Naive thymus-derived CD8-positive, alpha-beta T cell (primary cell): ENCODE measurements at places on chromosomes 6 and 20.

- no peak for DNase-seq
Observed at GRCh38 chr20:963795-964194, 38.3 kb downstream of the RSPO4 start.

- DNase-seq: no peak
Observed at GRCh38 chr6:132512342-132512637, 626 bp downstream of the STX7 start.

DNA sequence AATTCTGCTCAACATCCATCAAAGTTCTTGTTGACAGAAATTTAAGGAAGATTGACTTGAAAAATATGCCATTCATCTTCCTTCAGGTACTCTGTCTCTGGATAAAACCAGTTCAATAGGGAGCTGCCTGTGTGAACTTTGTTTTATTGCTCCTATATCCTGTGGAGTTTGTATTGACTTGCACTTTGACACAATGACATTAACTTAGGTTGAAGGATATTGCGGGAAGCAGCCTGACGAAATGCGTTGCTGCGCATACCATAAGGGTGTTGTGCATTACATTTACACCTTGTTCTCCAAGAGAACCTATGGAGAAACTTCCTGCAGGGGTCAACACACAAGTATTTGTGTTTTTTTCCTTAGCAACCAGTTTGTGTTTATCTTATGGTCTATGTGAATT lies 185.4 kb upstream of the GRIK2 start:
- no peak for DNase-seq

DNA sequence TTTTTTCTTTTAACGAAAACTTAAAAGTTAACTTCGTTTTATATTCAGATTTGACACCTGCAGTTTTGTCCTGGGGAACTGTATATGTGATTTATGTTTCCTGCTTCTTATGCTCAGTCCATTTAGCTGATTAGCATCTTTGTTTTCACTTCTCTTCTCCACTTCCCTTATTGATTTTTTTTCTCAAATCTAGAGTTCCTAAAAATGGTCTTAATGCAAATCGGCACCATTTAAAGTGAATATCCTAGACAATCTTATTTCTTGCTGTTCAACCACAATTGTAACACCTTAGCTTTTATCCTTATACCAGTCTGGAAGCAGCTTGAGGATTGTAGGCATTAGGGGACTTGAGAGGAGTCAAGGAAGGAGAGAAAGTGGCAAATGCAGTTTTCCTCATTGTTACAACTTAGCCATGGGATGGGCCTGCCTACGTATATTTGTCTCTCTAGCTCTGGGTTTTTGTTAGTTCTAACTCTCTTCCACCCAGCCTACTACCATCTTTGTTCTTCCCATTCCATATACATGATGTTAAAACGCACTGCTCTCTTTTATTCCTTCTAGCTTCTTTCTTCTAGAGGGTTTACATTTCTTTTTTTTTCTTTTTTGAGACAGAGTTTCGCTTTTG lies 8.5 kb downstream of the QRSL1 start:
- no peak for DNase-seq

GRCh38 chr6:139698526-139699176 lies 324.2 kb upstream of the CITED2 start:
- DNase-seq: no peak

GRCh38 chr20:17735206-17735804 lies 35.5 kb downstream of the BANF2 start:
- no peak for DNase-seq

DNA sequence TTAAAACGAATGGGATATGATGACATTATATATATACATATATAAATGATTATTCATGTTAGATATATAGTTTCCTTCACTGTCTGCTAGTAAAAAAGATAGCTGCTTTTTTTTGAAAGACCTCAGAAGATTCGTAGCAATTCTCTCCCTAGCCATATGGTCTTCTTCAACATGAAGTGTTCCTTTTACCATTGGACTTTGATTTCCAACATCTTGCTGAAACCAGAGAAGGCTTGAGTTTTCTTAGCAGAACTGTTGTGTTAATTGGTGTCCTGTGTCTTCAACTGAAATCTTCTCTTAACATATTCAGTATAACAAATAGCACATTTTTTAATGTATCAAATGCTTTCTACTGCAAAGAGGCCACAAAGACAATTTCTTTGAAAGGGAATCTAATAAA lies 55.3 kb downstream of the FNDC1 start:
- DNase-seq: no peak

GRCh38 chr6:44400572-44400971 lies 13.1 kb downstream of the CDC5L start:
- DNase-seq: no peak

DNA sequence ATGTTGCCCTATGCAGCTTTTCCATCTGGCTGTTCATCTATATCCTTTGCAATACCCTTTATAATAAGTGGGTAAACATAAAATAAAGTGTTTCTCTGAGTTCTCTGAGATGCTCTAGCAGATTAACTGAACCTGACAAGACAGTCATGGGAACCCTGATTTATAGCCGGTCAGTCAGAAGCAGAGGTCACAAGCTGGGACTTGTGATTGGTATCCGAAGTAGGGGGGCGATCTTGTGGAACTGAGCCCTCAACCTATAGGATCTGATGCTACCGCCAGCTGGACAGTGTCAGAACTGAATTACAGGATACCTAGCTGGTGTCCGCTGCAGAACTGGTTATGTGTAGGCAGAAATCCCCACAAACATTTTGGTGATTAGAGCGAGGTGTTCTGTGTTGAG lies 39.0 kb downstream of the SLC17A5 start:
- no peak for DNase-seq

GRCh38 chr6:37171970-37172812 lies 2.2 kb downstream of the PIM1 start:
- peak; percentile 69 for DNase-seq

- no peak for DNase-seq
Observed at GRCh38 chr6:167505782-167506181, 180.9 kb downstream of the TTLL2 start.

GRCh38 chr6:88004707-88005106 lies 42.9 kb upstream of the SPACA1 start:
- DNase-seq: no peak

- DNase-seq: no peak
Observed at GRCh38 chr6:113077794-113078193, 730.7 kb downstream of the RFPL4B start.

DNA sequence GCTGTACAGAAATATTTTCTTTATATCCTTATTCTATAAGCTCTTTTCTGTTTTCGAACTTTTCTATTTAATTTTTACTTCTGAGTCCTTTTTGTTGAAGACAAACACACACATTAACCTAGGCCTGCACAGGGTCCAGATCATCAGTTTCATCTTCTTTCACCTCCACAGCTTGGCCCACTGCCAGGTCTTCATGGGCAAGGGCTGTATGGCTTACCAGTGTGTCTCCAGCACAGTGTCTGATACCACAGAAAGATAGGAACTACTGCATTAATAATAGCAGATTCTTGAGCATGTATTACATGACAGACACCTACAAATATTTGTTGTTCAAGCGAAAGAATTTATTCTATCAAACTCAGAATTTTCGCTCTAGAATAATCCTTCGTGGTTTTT lies 24.4 kb downstream of the QKI start:
- DNase-seq: no peak

DNA sequence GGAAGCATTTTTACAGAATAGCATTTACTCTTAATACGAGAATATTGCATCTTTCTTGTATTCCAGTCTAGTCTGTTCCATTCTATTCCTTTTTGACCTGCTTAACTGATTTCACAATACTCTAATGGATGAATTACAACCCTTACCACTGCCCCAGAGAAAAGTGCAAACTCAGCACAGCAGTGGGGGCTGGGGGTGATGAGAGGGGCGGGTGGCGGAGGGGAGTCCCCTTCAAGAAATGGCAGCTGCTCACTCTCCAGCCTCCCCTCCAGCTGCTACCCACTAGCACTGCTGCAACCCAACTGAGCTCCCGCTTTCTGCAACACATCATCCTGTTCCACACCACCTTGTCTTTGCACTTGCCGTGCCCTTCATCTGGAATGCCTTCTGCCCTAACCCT lies 30.1 kb downstream of the PIM1 start:
- no peak for DNase-seq

- no peak for DNase-seq
Observed at GRCh38 chr6:118377711-118378414, 170.2 kb upstream of the PLN start.

DNA sequence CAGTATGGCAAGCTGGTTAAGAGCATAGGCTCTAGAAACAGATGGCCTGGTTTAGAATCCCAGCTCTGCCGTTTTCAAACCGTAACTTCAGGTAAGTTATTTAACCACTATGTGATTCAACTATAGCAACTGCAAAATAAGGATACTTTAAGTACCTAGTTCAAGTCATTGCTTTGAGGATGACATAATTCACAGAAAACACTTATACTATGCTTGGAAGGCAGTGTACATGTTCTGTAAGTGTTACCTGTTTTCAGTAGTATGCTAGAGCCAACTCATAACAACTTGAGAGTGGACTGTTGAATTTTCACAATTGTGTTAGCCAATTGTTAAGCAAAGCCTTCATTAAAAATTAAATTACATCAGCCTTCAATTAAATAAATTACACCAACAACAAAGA lies 134.8 kb upstream of the BEND6 start:
- DNase-seq: no peak

GRCh38 chr6:30409184-30409583 lies 64.2 kb downstream of the RPP21 start:
- DNase-seq: no peak

- no peak for DNase-seq
Observed at GRCh38 chr6:89360415-89360999, 8.0 kb upstream of the UBE2J1 start.

- no peak for DNase-seq
Observed at GRCh38 chr20:25308083-25308491, 60.2 kb downstream of the PYGB start.

DNA sequence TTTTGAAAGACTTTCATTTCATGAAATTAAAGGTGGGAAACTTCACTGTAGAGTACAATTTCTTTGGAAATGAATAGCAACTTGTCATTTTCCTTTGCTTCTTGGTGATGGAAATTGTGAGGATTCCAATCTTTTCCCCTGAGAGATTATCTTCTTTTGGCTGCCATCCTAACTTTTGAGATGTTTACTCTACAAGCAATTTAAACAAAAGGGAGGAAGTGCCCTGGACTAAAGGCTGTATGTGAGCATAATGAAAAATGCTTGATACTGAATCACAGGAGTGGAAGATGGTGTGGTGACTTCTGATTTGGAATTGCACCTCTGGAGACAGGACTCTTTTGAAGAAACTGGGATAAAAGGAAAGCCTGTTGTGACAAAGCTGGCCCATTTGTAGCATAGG lies 43.1 kb upstream of the JAG1 start:
- DNase-seq: no peak

DNA sequence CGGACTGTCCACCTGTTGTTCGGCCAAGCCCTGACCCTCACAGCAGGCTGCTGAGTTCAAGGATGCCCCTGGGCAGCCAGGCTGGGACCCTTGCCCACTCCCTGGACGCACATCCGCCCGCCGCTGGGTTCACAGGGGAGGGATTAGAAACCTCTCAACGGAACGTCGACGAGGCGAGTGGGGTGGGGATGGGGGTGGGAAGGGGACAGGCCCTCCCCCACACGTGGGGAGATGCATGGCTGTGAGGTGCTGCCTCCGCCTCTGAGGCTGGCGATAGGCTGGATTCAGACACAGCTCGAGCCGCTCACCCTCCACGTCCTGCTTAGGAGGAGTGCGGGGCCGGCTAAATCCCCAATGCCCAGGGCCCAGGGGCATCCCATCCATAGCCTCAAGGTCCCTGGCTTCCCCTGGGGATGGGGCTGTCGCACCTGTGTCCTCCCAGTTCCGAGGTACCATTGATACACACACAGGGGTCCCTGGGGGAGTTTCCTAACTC lies 90.6 kb upstream of the BHLHE23 start:
- DNase-seq: no peak

DNA sequence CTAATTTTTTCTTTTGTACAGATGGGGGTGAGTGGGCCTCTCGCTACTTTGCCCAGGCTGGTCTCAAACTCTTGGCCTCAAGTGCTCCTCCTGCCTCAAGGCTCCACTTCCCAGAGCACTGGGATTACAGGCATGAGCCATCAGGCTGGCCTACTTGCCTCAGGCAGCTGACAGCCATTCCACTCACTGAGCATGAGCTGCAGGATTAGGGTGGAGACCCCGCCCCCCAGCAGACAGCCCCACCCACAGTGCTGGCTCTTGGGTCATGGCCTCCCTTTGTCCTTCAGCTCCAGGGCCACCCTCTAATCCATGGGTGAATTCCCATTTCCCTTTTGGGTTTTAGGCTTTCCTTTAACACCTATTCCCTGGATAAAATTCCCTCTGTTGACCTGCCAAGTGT lies 82.1 kb downstream of the BFSP1 start:
- DNase-seq: no peak

DNA sequence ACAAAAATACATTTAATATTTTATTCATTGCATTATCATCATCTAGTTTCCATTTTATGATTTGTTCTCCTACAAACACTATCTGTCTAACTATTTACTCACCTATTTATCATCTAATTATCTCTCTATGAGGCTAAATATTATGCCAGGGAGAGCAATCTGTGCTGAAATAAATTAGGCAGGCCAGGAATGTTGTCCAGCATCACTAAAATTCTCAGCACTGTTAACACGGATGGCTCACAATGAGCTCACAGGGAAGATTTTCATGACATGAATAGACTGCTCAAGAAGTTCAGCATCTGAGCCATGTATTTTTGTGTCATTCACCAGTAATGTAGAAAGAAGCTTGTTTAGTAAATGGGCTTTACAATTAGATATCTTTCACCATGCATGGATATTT lies 1277.2 kb downstream of the GRIK2 start:
- no peak for DNase-seq

- no peak for DNase-seq
Observed at GRCh38 chr20:56423211-56423610, 11.2 kb downstream of the CASS4 start.

GRCh38 chr6:70061546-70061945 lies 195.2 kb downstream of the COL19A1 start:
- no peak for DNase-seq

DNA sequence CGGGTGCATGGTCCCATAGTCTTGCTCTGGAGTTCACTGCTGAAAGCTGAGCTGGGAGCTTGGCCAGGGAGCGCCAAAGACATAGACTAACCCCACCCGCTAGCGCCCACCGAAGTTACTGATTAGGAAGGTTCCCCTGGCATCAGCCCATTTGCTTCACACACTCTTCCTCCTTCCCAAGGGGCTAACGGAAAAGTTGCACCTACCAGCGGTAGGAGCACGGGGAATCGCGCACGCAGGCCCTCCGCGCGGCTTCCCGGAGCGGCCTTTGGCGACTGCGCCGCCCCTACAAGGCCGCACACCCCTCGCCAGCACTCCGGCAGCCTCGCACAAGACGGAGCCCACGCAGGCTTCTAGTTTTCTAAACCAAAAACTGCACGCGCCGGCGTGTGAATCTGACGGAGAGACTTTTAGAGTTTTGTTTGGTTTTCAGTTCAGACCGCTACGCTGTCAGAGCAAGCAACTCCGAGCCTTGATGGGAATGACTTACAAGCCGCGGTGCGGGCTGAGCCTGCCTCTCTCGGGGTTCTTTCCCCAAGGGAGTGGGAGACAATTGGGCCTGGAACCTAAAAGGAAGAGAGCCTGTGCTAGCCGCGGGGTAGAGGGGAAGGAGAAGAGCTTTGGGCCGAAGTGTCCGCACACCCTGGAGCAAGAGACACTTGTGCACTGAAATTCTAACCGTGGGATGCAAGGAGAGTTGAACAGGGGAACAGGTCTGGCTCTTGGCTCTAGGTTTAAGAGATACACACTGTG lies 891 bp upstream of the POU3F2 start:
- no peak for DNase-seq
